ENCODE measurements at places on chromosomes 2 and 18.

GRCh38 chr18:3499501-3499900, 49.5 kb downstream of the TGIF1 start:
- peak; percentile 57 for DNase-seq

GRCh38 chr2:196851088-196851487, 41.9 kb upstream of the C2orf66 start:
- DNase-seq: no peak

GRCh38 chr2:191635333-191636234, 42.4 kb upstream of the NABP1 start:
- no peak for DNase-seq

DNA sequence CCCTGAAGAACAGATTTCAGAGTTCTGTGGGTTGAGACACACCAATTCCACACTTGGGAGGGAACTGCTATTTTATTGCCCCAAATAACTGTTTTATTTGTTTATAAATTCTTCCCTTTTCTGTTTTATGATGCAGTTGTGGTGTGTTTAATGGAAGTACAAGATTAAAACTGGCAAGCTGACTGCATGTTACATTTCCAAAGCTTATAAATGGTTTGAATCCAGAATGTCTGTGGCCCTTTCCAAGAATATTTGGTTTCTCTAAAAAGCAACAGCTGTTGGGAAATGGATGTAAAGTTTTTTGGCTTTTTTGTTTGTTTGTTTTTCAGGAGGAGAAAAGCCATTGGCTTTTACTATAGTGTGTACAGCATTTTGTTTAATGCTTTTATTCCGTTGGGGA, 234.5 kb downstream of the MTX2 start:
- no peak for DNase-seq

DNA sequence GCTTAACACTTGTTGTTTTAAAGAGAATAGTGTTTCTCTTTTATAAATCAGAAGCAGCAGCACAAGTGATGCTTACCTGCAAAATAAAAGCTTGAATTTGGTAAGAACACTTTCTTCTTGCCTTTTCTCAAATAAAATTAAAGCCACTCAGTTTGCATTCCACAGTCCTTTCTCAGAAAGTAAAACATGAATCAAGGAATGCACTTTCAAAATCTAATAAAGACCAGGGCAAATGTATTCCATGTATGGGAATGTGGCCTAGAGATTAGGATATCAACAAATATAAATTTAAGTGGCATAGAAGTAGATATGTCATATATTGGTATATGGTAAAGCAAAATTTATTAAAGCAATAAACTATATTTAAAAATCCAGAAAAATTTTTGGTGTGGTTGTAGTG, 352.8 kb downstream of the THSD7B start:
- no peak for DNase-seq

GRCh38 chr2:216777637-216778273, 82.1 kb downstream of the TNP1 start:
- DNase-seq: no peak

- DNase-seq: no peak
Measured at GRCh38 chr2:84102274-84102673, 356.8 kb downstream of the SUCLG1 start.

DNA sequence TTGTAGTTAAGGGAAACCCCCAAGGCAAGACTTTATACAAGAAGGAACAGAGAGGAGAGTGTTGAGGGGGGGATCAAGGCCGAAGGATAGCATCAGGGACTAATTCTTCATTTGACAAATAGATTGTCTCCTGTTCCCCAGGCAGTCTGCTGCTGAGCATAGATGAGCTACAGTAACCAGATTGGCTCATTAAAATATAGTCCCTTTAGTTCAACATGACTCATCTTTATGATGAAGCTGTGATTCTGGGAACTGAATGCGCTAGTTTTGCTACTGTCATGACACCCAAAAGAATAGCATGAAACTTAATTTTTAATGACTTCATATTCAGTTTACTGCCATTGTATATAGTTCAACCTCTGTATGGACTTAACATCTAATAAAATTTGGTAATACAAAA, 35.5 kb downstream of the TMEFF2 start:
- DNase-seq: no peak

GRCh38 chr2:200483729-200484198, 26.1 kb downstream of the KCTD18 start:
- DNase-seq: peak; percentile 54

- DNase-seq: no peak
Measured at GRCh38 chr2:235162082-235162836, 210.4 kb downstream of the SH3BP4 start.

- no peak for DNase-seq
Measured at GRCh38 chr2:235352541-235352940, 141.3 kb upstream of the AGAP1 start.
